RWPE1 (cell line): ENCODE measurements at places on chromosomes 11 and 22.

DNA sequence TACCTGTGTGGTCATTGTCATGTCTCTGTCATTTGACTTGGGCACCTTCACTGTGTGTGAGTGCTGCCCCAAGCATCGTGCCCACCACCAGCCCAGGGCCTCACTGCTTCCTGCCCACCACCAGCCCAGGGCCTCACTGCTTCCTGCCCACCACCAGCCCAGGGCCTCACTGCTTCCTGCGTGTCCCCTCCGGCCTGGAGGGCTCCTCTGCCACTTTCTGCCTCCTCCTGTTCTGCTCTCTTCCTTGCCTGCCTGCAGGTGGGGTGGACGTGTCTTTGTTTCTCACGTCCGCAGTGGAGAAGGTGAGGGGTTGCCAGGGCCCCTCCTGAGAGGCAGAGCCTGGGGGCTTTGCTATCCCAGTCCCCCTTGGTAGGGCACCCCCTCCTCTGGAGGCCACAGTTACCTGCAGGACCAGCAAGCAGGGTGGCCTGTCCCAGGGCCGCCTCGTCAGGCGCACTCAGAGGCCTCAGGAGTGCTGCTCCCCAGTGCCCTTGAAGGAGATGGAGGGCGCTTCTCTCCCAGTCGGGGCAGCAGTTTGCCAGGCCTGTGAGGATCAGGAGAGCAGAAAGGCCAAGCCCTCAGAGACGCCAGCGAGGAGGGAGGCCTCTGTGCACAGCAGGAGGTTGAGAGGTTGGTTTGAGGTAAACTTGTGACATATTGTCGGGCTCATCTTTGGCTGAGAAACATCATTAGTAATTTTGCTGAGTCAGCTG lies 290.7 kb downstream of the TBC1D22A start:
- DNase-seq: no peak

- no peak for DNase-seq
These were observed 14.6 kb downstream of the FAM83F start for GRCh38 chr22:40009292-40009774.

GRCh38 chr11:48683226-48683720 lies 194.7 kb downstream of the OR4A47 start:
- DNase-seq: no peak

- no peak for DNase-seq
These were observed 226.9 kb downstream of the SNX19 start for GRCh38 chr11:130689222-130689908.

- DNase-seq: no peak
These were observed 131.2 kb downstream of the TTC28 start for GRCh38 chr22:28548406-28548805.

DNA sequence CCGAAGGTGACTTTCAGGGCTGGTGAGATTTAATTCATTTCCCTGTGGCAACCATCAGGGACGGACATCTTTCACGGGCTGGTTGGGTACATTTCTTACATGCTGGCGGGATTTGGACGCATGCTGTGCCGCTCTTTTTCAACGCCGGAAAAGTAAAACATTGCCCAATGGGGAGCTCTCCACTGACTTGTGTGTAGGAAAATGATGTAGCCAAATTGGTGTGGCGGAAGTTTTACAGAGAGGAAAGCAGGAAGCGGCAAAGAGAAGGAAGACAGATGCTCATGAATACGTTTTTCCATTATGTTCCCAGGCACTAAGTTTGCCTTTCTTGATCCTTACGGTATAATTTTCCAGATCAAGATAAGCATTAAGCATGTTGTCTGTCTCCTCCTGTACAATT lies 375.8 kb downstream of the NTM start:
- no peak for DNase-seq

DNA sequence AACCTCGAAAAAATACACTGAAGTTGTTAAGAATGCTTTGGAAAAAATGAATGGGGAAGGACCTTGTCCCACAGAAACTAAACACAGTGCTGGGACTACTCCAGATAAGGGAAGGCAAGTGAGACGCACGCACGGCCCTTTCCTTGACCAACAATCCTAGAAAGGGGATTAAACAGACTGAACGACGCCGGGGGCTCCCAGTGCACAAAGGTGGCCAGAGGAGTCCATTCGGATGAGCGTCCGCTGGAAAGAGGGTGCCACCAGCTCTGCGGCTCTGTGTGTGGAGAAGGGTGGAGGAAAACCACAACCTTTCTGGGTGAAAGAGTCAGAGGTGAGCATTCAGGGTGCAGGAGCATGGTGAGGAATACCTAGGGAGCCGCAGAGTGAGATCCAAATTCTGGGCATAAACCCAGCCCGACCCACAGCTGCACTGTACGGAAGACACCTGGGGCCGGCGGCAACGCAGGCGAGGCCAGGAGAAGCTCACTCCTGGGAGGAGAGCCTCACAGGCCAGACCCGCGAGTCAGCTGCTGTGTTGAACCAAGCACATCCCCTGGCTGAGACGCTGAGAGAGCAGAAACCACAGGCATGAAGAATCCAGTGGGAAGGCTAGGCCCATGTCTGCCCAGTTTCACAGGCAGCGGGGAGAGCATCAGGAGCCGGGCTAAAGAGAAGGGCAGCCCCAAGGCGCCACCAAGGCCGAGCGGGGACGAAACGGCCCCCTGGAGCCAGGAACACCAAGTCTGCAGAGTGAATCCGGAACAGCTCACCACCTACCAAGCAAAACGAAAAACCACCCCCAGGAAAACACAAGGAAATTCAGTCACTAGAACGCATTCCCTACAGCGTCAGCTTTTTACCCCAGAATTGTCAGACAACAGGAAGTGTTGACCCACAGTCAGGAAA lies 177.1 kb downstream of the BRD1 start:
- no peak for DNase-seq

DNA sequence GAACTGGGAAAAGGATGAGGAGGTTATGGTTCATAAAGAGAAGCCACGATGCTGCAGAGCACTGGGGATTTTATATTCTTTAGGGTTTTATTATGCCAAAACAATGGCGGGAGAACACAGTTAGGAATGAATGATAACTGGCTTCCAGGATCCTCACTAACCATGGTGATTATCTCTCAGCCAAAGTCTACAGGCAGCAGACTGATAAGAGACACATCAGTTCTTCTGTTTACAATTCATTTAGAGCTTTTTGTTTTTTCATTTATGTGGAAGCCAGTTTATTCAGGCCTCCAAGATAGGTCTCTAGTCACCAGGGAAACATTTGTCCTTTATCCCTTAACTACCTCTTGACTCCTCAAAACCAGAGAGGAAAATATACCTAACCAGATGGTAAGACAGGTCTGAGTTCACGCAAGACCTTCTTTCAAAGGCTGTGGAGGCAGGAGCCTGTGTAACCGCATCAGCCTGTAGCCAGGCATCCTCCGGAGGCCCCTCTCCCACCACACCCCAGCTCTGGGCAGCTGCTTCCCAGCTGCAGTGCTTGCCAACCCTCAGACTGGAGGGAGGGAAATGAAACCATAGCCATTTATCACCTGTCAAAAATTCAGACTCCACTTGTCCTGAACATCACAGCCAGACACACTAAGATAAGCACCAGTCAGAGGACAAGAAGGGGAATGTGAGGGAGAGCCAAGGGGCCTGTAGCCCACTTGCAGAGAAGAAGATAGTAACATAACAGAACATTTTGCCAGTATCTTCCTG lies 57.2 kb upstream of the FAM181B start:
- DNase-seq: no peak

- no peak for DNase-seq
These were observed 147.0 kb upstream of the API5 start for GRCh38 chr11:43164831-43165230.

DNA sequence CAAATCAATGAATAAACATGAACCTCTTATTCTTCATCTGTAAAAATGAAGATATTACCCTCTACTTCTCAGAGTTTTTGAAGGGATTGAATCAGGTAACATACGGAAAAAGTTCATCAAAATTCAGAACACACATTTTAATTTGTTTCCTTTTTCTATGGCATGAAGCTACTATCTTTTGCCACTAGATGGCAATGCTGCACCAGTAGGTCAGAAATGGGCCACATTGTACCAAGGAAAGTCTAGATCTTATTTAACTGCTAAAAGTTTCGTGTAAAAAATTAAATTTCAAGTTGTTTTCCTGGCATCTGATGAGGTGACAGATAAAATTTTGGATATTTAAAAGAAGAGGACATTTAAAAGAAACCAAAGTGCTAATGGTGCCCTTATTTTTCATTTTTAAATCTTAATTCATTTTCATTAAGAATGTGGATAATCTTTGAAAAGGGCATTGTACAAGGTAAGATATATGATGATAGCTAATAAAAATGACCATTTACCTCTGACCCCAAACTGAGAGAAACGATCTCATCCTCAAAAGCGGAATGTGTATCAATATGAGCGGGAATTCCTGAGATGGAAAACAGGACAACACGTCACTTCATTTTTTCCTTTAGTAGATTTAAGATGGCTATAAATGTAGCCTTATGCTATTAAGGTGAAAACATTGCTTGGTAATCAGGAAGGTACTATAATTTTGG lies 16.1 kb downstream of the ALKBH8 start:
- DNase-seq: peak; percentile 16

- no peak for DNase-seq
These were observed 380.6 kb downstream of the CADM1 start for GRCh38 chr11:115123641-115124040.
